Endothelial cell (in vitro differentiated cells): ENCODE measurements at places on chromosomes 16 and 17.

GRCh38 chr17:81335773-81336157, 40.7 kb upstream of the SLC38A10 start:
- no peak for DNase-seq

DNA sequence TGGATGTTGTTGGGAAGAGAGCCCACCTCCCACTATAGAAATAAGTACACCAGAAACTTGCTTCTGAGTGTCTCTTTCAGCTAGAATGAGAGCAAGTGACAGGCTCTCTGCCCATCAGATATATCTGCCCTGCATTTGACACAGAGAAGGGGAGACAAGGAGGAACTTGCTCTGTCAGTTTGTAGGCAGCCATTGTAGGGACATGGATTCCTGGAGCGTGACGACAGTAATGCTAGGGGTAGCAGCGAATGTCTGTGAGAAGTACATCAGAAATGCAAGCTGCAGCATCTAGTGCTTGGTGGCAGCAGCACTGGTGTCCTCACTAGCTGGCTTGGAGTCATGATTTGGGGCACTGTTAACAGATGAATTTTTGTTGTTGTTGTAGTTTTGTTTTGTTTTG, 23.0 kb downstream of the ZNF200 start:
- no peak for DNase-seq

GRCh38 chr17:49746791-49747490, 17.0 kb downstream of the FAM117A start:
- no peak for DNase-seq

GRCh38 chr16:86120201-86121192, 221.5 kb downstream of the IRF8 start:
- DNase-seq = no peak

- no peak for DNase-seq
Observed at GRCh38 chr16:81739503-81739902, 39.6 kb upstream of the PLCG2 start.

DNA sequence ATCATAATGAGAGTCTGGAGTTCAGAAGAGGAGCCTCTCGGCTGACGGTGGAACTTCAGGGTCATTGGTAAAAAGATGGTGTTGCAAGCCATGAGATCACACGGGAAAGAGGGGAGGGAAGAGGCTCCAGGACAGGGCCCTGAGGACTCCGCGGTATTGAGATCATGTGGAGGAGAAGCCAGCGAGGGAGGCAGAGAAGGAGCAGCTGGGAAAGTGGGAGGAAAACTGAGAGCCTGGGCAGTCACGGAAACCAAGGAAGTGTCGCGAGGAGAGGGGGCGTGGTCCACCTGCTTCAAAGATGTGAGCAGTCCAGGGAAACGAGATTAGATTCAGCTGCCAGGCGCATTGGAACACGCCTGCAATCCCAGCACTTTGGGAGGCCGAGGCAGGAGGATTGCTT, 27.7 kb upstream of the SBK1 start:
- DNase-seq = no peak
